ENCODE measurements at places on chromosomes 4 and X. TPM values are rescaled to one million over a fixed set of nuclear protein-coding genes. Genes with fewer than 3 reads are reported as not detected.

The CYLC1 gene
- not detected for total RNA-seq

The RAB33A gene
- 22.9 TPM for total RNA-seq

The NR3C2 gene
- total RNA-seq, result 8.0 TPM

The MTTP gene
- total RNA-seq, result 0.29 TPM

The THAP9 gene
- total RNA-seq, result 4.6 TPM

The ENPEP gene
- 0.84 TPM for total RNA-seq

The SLC6A8 gene
- total RNA-seq, result 1.8 TPM

The PDGFRA gene
- 0.43 TPM for total RNA-seq

The RTL5 gene
- 0.74 TPM for total RNA-seq

The IQSEC2 gene
- total RNA-seq, result 1.3 TPM

The SUPT20HL2 gene
- total RNA-seq, result not detected

The CDX4 gene
- not detected for total RNA-seq

The HSFX4 gene
- total RNA-seq, result not detected

The HAND2 gene
- total RNA-seq, result not detected

The STK32B gene
- not detected for total RNA-seq

The STBD1 gene
- total RNA-seq, result 0.30 TPM

The ERAS gene
- total RNA-seq, result not detected

The GAGE12J gene
- total RNA-seq, result not detected

The MAGEA2 gene
- total RNA-seq, result not detected
